ENCODE measurements at places on chromosomes 1 and 21.

DNA sequence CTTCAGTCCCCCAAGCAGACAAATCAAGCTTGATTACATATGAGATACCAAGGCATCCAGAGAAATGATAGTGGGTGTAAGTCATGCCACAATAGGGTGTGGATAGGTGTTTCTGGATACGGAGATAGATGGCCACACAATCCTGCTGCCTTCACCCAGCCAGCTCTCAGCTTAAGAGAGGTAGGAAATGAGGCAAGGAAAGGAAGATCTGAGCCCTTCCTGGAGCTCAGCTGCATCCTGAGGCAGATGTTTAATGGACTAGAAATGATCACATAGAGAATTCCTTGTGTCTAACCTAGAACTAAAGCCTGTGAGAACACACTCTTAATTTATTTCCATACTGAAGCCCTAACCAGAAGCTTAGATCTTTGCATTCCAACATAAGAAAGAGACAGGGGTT is 210.3 kb downstream of the ST6GALNAC3 start:
- no peak for DNase-seq

GRCh38 chr1:77036560-77036959 is 169.3 kb downstream of the ST6GALNAC5 start:
- DNase-seq: no peak

GRCh38 chr21:41817228-41817627 is 50.4 kb upstream of the RIPK4 start:
- no peak for DNase-seq

DNA sequence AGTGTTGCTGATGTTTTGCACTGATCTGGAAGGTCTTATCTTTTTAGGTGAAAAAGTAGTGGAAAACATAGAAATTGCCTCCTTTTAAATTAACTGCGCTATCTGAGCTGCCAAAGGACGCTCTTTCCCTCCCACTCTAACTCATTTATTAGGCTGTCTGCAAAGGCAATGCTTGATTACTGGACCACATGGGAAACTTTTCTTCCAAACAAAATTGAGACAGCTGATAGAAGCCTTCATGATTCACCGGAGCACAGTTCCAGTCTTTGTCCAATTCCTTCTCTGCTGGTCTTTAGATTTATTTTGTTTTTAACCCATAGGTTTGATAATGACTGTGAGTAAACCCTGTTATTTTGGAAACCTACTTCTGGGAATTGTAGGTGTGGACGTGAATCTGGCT is 93.0 kb upstream of the RAVER2 start:
- no peak for DNase-seq

DNA sequence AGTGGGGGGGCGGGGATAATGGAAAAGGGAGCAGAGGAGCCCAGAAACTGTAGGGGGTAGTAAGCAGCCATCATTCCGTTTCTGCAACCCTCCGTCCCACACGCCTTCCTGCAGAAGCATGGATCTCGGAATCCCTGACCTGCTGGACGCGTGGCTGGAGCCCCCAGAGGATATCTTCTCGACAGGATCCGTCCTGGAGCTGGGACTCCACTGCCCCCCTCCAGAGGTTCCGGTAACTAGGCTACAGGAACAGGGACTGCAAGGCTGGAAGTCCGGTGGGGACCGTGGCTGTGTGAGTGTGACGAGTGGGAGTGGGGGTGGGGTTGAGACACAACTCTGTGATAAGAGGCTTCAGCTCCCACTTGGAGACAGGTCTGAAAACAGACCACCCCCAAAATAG is 706 bp downstream of the CREB3L4 start:
- no peak for DNase-seq

GRCh38 chr21:42690586-42690985 is 37.2 kb downstream of the PDE9A start:
- no peak for DNase-seq

DNA sequence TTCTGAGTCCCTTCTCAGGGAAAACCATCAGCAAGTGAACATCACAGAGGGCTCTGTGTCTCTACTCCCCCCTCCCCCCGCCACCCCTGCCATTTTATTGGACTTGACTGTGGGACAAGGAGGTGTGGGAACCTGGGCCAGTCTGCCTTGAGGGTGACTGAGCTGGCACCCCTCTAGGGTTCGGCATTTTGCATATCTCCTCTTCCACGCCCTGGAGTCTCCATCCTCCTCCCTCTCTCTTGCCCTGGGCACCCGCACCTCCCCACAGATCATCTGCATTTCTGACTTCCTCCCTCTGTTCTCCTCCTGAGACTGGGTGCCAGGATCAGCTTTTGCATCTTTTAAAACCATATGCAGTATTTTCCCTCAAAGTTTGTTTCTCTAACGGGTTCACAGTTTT is 107.1 kb upstream of the ERRFI1 start:
- no peak for DNase-seq

Data from stimulated activated CD8-positive, alpha-beta memory T cell treated with anti-CD3 and anti-CD28 coated beads, Interleukin-15, amount 100 ng/mL, for 4 hours (primary cell).